Foreskin fibroblast (primary cell): ENCODE measurements at places on chromosomes 13 and 19.

GRCh38 chr13:97212601-97213040 is 9.5 kb upstream of the MBNL2 start:
- DNase-seq: peak; percentile 26

DNA sequence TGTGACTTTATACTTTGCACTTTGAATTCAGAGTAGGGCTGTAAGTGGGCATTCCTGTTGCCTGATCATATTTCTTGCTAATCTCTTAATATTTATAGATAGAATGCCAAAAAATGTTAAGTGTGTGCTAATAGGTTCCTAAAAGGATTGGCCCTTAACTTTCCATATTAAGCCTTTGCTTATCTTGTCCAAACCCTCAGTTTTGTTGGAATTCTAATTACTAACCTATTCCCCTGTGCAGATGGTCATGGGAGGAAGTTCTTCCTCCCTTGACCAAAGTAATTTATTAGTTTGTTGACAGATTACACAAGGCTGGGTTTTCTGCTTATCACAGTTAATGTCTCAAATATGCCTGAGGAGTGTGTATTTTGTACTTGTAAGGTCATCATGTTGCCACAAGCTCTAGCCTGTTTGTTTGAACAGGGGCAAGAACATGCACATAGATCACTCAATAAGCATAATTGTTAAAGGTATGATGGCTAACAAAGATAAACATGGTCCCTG is 541.1 kb upstream of the SPRY2 start:
- peak; percentile 23 for DNase-seq

GRCh38 chr19:32404213-32404932 is 1.2 kb upstream of the DPY19L3 start:
- DNase-seq: no peak

DNA sequence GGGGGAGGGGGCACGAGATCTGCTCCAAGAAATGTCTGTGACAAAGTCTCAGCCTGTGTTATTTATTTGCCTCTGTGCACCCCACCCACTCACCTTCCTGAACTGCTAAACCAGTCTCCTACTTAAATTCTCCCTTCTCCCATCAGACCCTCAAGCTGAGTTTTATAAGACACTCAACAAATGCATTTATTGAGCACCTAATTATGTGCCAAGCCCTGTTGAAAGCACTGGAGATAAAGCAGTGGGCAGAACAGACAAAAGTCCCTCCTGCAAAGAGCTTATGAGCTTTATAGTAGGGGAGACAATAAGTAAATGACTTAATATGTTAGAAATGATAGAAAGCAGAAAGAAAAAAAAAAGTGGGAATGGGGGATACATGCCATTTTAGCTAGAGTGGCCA is 3.4 kb upstream of the FAM98C start:
- DNase-seq: no peak
